ENCODE measurements at places on chromosomes 6 and 20. TPM values are rescaled to one million over a fixed set of nuclear protein-coding genes. Genes with fewer than 3 reads are reported as not detected.

Gene RSPO4
- total RNA-seq, result not detected

Gene EBF4
- 3.2 TPM for total RNA-seq

Gene SAPCD1
- 10.5 TPM for total RNA-seq

Gene BIRC7
- total RNA-seq, result not detected

Gene VSX1
- not detected for total RNA-seq

Gene PDE10A
- total RNA-seq, result not detected

Gene TUBB2B
- not detected for total RNA-seq

Gene RPP40
- total RNA-seq, result 9.8 TPM

Gene DHX16
- 25.7 TPM for total RNA-seq

Gene SLC35F1
- 0.07 TPM for total RNA-seq

Gene NHLRC1
- 0.10 TPM for total RNA-seq

Gene TNFRSF6B
- total RNA-seq, result not detected

Gene SOX4
- 0.69 TPM for total RNA-seq

Gene CUTA
- 163 TPM for total RNA-seq

Gene MYL9
- total RNA-seq, result not detected

Gene OR2J3
- not detected for total RNA-seq

Gene EYA4
- not detected for total RNA-seq

Gene SIM1
- total RNA-seq, result not detected

Gene SEL1L2
- total RNA-seq, result not detected

Gene SYNJ2
- total RNA-seq, result 42.7 TPM

Gene DDO
- not detected for total RNA-seq

Gene CD109
- total RNA-seq, result 6.7 TPM

Gene FAXC
- total RNA-seq, result not detected

Gene MMP24
- total RNA-seq, result not detected

Gene OSTM1
- total RNA-seq, result 7.1 TPM

Gene MARCKS
- total RNA-seq, result 0.14 TPM

Gene FKBP1A
- total RNA-seq, result 232 TPM

Gene LAMA2
- total RNA-seq, result 2.2 TPM

Gene TSPO2
- total RNA-seq, result not detected

Gene JAG1
- 0.41 TPM for total RNA-seq

Gene GGTLC1
- total RNA-seq, result not detected

All from activated naive CD4-positive, alpha-beta T cell treated with anti-CD3 and anti-CD28 coated beads for 36 hours (primary cell).